ENCODE measurements at places on chromosomes 1 and 21.

DNA sequence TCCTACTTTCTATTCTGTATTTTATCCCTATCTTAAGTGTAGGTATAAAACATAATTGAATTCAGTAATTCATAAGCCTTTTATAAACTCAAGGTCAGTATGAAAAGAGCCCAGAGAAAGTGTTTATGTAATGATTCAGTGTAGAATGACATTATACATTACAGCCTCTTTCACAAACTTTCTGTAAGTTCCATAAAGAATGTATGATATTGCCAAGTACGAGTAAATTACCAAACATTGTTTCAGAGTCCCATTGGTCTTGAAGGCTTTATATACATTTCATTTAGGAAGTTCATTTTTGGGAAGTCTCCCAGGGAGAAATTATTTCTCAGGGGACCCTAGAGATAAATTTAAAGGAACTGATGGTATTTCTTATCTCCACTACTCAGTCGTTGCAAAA is 37.8 kb upstream of the VAMP3 start:
- no peak for DNase-seq

DNA sequence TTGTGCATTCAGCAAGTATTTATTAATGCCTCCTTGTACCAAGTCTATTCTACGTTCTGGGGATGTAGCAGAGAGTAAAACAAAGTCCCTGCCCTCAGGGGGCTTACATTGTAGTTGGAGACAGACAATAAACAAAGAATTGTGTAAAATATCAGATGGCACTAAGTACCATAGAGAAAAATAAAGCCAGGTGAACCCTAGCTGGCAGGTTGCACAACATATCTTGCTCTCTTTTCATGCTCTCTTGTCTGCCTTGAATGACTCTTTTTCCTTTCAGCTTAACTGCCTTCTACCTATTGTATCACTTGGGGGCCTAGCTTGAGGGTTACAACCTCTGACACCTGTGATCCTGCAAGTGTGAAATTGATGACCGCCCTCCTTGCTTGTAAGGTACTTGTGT is 20.7 kb upstream of the FASLG start:
- no peak for DNase-seq

GRCh38 chr1:165697881-165698760 is at the start of gene ALDH9A1:
TSS of gene ALDH9A1 (minus strand) at chr1:165698562. CDS start at chr1:165698558, 4 bp downstream.
- DNase-seq: peak; percentile 82

GRCh38 chr1:202101184-202101583 is 21.5 kb upstream of the GPR37L1 start:
- no peak for DNase-seq

- DNase-seq: peak; percentile 22
These were observed 5.7 kb downstream of the SLC6A17 start for GRCh38 chr1:110155878-110156522.
